Right cardiac atrium (tissue), 5 donors: ENCODE measurements at places on chromosomes 11 and 22. TPM values are rescaled to one million over a fixed set of nuclear protein-coding genes. Genes with fewer than 3 reads are reported as not detected.

The TSSC4 gene
- 30.5 TPM for total RNA-seq

The KRTAP5-1 gene
- not detected for total RNA-seq

The C1QTNF5 gene
- 24.3 TPM for total RNA-seq

DNA sequence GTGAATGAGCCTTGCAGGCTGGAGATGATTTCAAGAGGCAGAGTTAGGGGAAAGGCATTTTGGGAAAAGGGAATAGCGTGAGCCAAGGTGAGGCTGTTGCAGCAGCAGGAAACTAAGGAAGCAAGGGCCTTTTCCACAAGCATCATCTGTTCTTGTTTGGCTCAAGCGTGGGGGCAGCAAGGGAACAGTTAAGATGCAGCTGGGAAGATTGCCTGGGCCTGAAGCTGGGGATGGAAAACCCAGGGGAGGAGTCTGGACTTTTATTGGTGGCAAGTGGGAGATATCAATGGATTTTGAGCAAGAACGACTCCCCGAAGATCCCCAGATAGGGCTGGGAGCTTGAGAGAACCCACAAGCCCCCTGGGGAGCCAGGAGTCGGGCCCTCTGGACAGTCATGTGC, 27.3 kb upstream of the PICK1 start:
- no peak for DNase-seq

DNA sequence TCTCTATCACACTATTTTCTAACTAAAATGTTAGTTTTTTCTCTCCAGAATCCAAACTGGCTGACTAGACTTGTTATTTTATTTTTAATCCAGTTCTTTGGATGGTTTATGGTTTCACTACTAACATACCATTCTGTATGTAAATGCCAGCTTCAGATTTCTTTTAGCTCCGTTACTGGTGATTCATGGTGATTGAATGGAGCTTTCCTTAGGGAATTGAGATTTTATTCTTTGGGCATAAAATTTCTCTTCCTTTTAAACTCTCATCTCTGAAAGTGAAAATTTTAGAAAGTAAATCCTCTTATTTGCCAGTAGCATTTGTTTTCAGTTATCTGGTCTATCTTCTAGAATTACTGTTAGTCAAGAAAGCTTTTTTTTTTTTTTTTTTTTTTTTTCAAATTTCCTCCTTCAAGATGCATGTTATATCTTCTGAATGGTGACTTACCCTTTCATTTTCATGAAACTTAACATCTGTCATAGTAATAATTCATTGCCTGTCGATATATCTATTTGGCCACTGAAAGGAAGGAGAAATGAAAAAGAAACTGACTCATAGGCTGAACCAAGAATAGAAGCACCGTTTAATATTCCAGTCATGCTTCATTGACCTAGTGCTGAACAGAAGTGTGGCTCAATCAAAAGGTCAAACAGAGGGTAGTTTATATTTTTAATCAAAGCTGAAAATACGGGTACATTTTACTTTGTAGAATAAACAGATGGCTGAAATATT, 6.4 kb downstream of the ENDOD1 start:
- DNase-seq, result no peak

GRCh38 chr22:22983123-22983522, 87.2 kb upstream of the GNAZ start:
- no peak for DNase-seq

DNA sequence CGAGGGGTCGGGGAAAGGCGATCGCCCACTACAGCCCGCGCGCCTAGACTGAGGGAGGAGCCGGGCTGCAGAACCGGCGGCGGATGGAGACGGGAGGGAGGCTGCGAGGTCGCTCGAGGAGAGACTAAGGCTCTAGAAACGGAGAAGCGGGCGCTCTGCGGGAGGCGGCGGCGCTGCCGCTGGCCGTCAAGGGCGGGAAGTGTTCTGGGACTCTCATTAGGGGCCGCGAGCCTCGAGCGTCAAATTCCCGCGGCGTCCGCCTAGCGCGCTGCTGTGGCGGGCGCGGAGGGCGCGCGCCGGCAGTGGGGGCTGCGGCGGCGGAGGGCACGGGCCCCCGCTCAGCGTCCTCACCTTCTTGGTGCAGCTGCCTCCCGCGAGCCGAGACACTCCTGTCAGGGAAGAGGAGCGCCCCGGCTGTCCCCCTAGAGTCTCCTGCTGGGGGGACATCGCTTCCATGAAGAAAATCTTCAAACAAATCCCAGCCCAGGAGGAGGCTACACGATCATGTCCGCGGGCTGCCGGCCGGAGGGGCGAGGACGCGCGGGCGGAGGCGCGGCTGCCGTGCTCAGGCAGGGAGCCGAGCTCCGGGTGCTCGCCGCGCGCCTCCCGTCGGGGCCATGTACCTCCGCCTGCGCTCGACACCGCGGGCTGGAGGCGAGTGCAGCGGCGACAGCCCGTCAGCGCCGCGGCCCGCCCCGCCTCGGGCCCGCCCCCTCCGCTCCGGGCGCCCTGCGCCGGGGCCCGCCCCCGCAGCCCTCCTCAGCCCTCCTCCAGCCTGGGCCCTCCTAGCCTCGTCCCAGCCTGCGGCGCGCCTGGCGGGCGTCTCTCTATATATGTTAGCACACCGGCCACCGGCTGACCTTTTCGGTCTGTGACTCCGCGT, at the start of gene ARHGAP20:
ARHGAP20 (minus strand) TSS at position 662 of the 883 bp plus-strand sequence; CDS start at position 456, 206 bp downstream.
- DNase-seq, result peak; percentile 88

GRCh38 chr11:6862961-6863360, at the start of gene OR10A2:
OR10A2 (plus strand) TSS chr11:6863057; CDS start chr11:6869755, 6,698 bp downstream.
- DNase-seq, result no peak

DNA sequence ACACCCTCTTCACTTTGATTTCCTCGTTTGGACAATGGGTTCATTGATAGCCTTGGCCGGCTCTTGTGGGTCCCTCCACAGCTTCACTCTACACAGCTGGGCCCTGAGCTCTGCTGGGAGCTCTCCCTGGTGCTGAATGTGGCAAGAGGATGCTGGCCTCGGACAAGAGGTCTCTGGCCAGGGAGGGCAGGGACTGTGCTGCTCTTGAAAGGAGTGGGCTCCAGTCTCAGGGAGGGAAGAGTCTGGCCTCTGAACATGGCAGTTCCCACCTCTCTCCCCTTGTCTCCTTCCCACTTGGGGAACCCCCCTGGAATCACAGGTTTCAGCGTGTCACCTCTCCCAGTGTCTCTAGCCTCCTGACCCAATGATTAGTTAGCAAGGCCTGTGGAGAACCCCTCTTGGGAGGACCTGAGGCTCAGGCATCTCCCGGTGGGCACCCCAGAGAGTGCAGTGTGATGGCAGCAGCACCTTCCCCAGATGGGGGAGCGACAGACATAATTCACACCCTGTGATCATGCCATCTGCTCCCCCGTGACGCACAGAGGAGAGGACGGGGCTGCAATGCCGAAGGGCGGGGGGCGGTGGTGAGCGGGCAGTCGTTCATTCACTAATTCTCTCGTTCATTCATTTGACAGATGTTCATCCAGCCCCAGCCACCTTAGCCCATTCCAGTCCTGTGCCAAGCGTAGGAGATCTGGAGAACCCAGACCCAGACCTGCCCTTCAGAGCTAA, 2.8 kb upstream of the CABP7 start:
- DNase-seq, result peak; percentile 86

DNA sequence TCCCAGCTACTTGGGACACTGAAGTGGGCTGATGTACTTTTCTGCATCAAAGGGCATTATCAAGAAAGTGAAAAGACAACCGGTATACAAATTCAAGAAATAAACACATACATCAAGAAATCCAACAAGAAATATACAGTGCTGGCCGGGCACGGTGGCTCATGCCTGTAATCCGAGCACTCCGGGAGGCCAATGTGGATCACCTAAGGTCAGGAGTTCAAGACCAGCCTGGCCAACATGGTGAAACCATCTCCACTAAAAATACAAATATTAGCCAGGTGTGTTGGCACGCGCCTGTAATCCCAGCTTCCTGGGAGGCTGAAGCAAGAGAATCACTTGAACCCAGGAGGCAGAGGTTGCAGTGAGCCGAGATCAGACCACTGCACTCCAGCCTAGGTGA, 9.5 kb downstream of the USP28 start:
- no peak for DNase-seq
